RWPE1 (cell line): ENCODE measurements at places on chromosomes 3 and 15.

DNA sequence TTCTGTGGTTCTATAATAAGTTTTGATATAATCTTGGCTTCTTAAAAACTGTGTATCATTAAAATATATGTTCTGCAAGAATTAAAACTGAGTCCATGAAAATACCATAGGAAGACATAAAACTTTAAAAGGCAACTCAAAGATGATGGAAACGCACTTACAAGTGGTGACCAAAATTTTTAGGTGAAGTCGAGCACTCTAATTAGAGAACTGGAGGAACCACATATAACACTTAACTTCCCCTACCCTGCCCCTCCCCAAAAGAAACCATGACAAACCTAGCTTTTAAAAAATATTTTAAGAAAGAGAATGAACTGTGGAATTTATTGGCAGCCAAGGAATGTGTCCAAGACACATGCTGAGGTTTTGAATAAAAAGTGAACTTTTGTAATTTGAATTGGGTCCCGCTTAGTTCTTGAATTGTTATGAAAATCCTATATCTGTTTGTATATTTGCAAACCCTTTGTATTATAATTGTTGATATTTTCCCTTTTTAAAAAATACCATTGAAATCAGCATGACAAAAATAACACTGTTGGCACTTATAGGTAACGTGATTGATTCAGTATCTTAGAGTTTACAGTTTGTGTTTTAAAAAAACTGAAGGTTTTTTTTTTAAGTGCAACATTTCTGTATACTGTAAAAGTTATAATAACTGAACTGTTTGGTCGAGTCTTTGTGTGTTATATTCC is 7.7 kb downstream of the NR2F2 start:
- no peak for DNase-seq

- no peak for DNase-seq
Observed at GRCh38 chr3:16907243-16907642, 22.5 kb downstream of the PLCL2 start.

- DNase-seq = no peak
Observed at GRCh38 chr3:191135175-191135574, 63.9 kb upstream of the OSTN start.

- no peak for DNase-seq
Observed at GRCh38 chr3:111541911-111542483, at the start of gene CD96. TSS of gene CD96 (plus strand) at chr3:111542197. CDS start at chr3:111542249, 52 bp downstream.

GRCh38 chr3:5673521-5673920 is 486.0 kb downstream of the EDEM1 start:
- no peak for DNase-seq

GRCh38 chr3:44995142-44995770 is 19.2 kb downstream of the EXOSC7 start:
- no peak for DNase-seq

DNA sequence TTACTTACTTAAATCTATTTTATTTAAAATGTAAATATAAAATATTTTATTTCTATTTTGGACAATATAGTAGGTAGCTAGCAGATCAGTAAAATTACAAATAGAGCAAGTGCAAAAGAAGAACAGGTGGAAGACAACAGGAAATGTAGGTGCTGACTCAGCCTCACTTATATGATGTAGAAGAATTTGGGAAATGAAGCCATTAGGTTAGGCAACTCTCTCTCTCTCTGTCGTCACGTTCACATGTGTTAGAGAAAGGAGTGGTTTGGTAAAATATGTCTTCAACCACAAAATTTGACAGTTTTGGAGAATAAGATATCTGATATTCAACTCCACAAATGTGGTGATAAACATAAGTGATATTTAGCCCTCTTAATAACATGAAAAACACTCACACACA is 532.5 kb upstream of the KCNMB2 start:
- no peak for DNase-seq
